ENCODE measurements at places on chromosomes 2 and 18.

GRCh38 chr2:23788100-23788499, 138.8 kb downstream of the ATAD2B start:
- H3K36me3 ChIP-seq, result peaks cover 23% of the 10 kb centered on the region
- no peak overlapping the region for H3K27ac ChIP-seq
- no peaks in the 10 kb centered on the region for H3K27me3 ChIP-seq
- no peak overlapping the region for H3K4me3 ChIP-seq

GRCh38 chr2:62524293-62524941, 18.4 kb upstream of the TMEM17 start:
- H3K4me1 ChIP-seq, result no peaks in the 10 kb centered on the region
- H3K27ac ChIP-seq, result no peak overlapping the region
- DNase-seq, result no peak
- H3K4me3 ChIP-seq, result no peak overlapping the region
- H3K27me3 ChIP-seq, result peaks cover 14% of the 10 kb centered on the region

DNA sequence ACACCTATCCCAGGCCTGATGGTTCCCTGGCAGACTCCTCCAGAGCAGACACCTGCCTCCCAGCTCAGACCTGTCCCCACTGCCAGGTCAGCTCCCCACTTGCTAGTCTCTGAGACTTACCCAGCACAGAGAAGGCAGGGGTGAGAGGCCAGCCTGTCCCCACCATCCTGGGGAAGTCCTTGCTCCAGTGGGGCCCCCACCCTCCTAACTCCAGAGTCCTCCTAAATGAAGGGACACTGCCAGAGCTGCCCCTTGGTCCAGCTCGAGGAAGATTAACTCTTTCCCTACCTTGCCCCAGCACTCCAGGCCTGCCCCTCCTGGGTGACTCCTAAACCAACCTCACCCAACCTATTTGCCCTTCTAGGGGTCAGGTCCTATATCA, 30.4 kb upstream of the TNS1 start:
- no peak overlapping the region for H3K4me3 ChIP-seq
- H3K4me1 ChIP-seq, result peaks cover 29% of the 10 kb centered on the region
- H3K27me3 ChIP-seq, result no peaks in the 10 kb centered on the region
- peaks cover 1% of the 10 kb centered on the region for H3K36me3 ChIP-seq
- peak overlapping the region; percentile 28 for H3K27ac ChIP-seq
- no peak for DNase-seq

GRCh38 chr2:207772081-207772843, 2.6 kb upstream of the FZD5 start:
- H3K27ac ChIP-seq, result no peak overlapping the region
- H3K36me3 ChIP-seq, result peaks cover under 1% of the 10 kb centered on the region
- peaks cover 32% of the 10 kb centered on the region for H3K4me1 ChIP-seq
- H3K4me3 ChIP-seq, result no peak overlapping the region
- DNase-seq, result peak; percentile 20
- peaks cover 32% of the 10 kb centered on the region for H3K27me3 ChIP-seq

DNA sequence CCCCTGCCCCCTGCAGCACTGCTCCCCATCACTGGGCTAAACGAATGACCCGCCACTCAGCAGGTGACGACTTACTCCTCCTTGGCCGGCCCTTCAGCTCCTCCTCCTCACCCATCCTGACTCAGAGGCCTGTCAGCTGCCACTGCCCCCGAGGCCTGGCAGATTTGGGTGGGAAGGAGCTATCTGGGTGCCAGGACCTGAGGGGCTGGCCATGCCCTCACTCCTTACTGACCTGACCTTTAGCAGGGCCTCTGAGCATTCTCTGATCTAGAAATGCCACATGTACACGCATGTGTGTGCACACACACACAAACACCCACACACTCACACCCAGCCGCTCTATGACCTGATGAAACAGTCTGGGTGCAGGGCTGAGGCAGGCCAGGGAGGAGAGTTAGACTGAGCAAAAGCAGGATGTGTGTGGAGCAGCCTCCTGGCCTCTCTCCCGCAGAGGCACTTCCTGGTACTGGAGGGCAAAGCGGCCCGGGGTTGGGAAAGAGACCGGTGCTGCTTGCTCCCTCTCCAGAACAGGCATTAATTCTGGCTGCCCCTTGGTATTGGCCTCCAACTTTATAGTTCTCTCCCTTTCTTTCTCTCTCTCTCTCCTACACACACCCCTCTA, 68.0 kb downstream of the ZFP36L2 start:
- H3K27ac ChIP-seq, result peak overlapping the region; percentile 97
- H3K27me3 ChIP-seq, result no peaks in the 10 kb centered on the region
- H3K4me1 ChIP-seq, result peaks cover 79% of the 10 kb centered on the region
- peak overlapping the region; percentile 67 for H3K4me3 ChIP-seq
- DNase-seq, result peak; percentile 74
- peaks cover 2% of the 10 kb centered on the region for H3K36me3 ChIP-seq

DNA sequence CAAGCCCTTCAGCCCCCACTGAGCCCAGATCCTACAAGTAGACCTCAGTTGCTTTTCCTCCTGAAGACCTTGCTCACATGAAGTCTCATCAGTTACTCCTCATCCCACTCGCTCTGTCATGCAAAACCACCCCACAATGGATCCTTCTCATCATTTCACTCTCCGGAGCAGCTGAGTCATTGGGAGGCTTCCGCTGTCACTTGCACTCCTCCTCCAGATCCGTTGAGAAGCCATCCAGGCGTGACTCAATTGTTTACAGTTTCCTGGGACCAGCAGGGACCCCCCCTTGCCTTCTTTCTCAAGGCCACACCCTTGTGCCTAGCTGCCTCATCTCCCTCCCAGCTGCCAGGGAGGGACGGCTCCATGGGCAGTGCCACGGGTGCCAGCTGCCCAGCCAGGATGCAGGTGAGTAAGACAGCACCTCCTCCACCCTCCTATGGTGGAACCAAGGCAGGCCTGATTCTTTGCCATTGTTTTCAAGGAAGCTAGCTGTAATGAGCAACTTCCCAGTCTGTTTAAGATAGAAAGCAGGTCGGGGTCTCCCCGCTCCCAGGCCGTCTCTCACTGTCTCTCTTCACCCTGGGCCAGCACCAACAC, 16.3 kb downstream of the GPR55 start:
- H3K27me3 ChIP-seq, result peaks cover 3% of the 10 kb centered on the region
- H3K36me3 ChIP-seq, result peaks cover 10% of the 10 kb centered on the region
- H3K27ac ChIP-seq, result peak overlapping the region; percentile 34
- H3K4me1 ChIP-seq, result peaks cover 42% of the 10 kb centered on the region

GRCh38 chr18:76441668-76442412, 53.2 kb downstream of the ZNF516 start:
- no peak overlapping the region for H3K4me3 ChIP-seq
- H3K27ac ChIP-seq, result no peak overlapping the region
- no peaks in the 10 kb centered on the region for H3K27me3 ChIP-seq

DNA sequence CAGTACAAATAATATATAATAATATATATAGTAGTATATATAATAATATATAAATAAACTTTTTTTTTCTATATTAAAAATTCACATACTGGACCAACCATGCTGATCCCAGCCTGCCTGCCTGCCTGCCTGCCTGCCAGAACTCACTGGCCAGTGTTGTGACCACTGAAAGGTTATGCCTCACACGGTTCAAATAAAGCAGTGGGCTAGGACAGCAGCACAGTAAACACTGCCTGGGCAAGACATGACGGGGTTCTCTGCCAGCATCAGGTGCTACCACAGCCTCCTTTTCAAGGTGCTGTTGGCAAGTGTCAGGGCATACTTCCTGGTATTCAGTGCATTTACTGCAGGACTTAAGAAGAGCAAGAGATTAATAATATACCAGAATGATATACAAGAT, 67.6 kb downstream of the TRAPPC8 start:
- no peak overlapping the region for H3K27ac ChIP-seq
- H3K27me3 ChIP-seq, result no peaks in the 10 kb centered on the region
- no peak for DNase-seq
- no peak overlapping the region for H3K4me3 ChIP-seq
- peaks cover 53% of the 10 kb centered on the region for H3K36me3 ChIP-seq

- H3K4me3 ChIP-seq, result no peak overlapping the region
- no peak for DNase-seq
- H3K27me3 ChIP-seq, result peaks cover 3% of the 10 kb centered on the region
- peaks cover 11% of the 10 kb centered on the region for H3K4me1 ChIP-seq
- H3K36me3 ChIP-seq, result no peaks in the 10 kb centered on the region
Measured at GRCh38 chr18:8808001-8808400, 102.6 kb downstream of the MTCL1 start.

GRCh38 chr18:24930478-24930877, 421.5 kb downstream of the ZNF521 start:
- H3K4me3 ChIP-seq, result no peak overlapping the region
- no peak for DNase-seq
- H3K27ac ChIP-seq, result no peak overlapping the region
- no peaks in the 10 kb centered on the region for H3K36me3 ChIP-seq

DNA sequence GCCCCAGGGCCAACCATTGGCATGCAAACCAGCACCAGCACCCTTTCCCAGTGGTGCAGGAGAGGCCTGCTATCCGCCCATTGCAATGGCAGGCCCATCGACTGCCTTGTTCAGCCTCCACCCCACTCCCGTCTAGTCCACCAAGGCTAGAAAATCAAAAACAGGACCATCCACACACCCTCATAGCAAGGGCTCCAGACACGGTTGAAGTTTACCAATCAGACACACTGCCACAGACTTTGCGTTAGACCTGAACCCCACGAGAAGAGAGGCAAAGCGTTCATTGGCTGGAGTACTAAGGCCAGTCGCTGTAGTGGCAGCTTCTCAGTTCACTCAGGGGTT, 95.3 kb upstream of the TEX51 start:
- no peak for DNase-seq
- H3K4me3 ChIP-seq, result no peak overlapping the region
- no peaks in the 10 kb centered on the region for H3K27me3 ChIP-seq
- H3K36me3 ChIP-seq, result no peaks in the 10 kb centered on the region
- H3K4me1 ChIP-seq, result no peaks in the 10 kb centered on the region

GRCh38 chr2:69572641-69573040, 70.9 kb downstream of the AAK1 start:
- DNase-seq, result no peak
- peaks cover 50% of the 10 kb centered on the region for H3K4me1 ChIP-seq
- peak overlapping the region; percentile 62 for H3K27ac ChIP-seq
- H3K4me3 ChIP-seq, result no peak overlapping the region
- no peaks in the 10 kb centered on the region for H3K27me3 ChIP-seq
- peaks cover 11% of the 10 kb centered on the region for H3K36me3 ChIP-seq
